ENCODE measurements at places on chromosomes 11 and 22.

DNA sequence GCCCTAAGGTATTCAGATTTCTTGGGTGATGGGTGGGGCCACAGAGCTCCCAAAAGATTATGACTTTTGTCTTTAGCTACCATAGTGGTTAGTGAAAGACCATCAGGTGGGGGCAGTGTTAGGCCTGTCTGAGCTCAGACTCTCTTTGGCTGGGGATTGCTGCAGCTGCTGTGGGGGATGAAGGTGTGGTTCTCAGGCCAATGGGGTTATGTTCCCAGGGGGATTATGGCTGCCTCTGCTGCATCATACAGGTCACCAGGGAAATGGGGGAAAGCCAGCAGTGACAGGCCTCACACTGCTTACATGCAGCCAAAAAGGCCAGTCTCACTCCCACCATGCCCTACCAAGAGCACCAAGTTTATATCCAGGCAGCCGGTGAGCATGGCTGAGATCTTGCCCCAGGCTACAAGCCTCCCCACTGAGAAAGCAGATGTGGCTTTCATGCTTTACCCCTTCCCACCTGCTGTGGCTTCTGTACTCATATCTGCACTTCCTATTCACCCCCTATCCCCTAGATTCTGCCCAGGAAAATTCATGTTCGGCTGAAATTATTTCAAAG lies 24.8 kb downstream of the CNTF start:
- no peaks in the 10 kb centered on the region for H3K4me1 ChIP-seq
- no peak for DNase-seq
- no peak overlapping the region for H3K27ac ChIP-seq
- no peaks in the 10 kb centered on the region for H3K36me3 ChIP-seq
- H3K4me3 ChIP-seq: no peak overlapping the region

GRCh38 chr11:72406540-72407527 lies 27.5 kb downstream of the CLPB start:
- peaks cover 2% of the 10 kb centered on the region for H3K36me3 ChIP-seq
- no peak overlapping the region for H3K27ac ChIP-seq
- no peaks in the 10 kb centered on the region for H3K27me3 ChIP-seq
- DNase-seq: no peak
- no peak overlapping the region for H3K4me3 ChIP-seq

DNA sequence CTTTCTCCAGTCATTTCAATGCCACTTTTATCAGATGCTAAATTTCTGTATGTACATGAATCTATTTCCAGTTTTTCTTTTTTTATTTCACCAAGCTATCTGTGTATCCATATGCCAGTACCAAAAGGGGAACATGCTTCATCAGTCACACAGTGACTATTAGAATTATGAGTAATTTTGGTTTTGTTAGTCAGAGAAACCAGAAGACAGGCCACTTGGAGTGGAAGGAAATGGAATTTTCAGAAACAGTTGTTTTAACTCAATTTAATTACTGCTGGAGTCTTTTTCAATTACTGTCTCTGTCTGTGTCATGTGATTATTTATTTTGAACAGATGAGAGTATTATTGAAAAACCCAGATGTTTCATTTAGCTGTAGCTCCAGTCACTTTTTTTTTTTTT lies 84.6 kb upstream of the ANO3 start:
- no peaks in the 10 kb centered on the region for H3K27me3 ChIP-seq
- no peaks in the 10 kb centered on the region for H3K4me1 ChIP-seq
- H3K36me3 ChIP-seq: no peaks in the 10 kb centered on the region
- no peak overlapping the region for H3K27ac ChIP-seq
- no peak for DNase-seq

GRCh38 chr11:91220476-91221202 lies 997.8 kb upstream of the CHORDC1 start:
- no peaks in the 10 kb centered on the region for H3K27me3 ChIP-seq
- H3K27ac ChIP-seq: no peak overlapping the region
- H3K4me3 ChIP-seq: no peak overlapping the region
- no peaks in the 10 kb centered on the region for H3K36me3 ChIP-seq
- DNase-seq: no peak

GRCh38 chr11:114057605-114058004 lies 1.9 kb upstream of the ZBTB16 start:
- H3K27ac ChIP-seq: no peak overlapping the region
- H3K4me1 ChIP-seq: peaks cover 26% of the 10 kb centered on the region
- DNase-seq: no peak
- H3K4me3 ChIP-seq: no peak overlapping the region

- no peaks in the 10 kb centered on the region for H3K27me3 ChIP-seq
- no peak overlapping the region for H3K27ac ChIP-seq
- DNase-seq: no peak
- H3K4me3 ChIP-seq: no peak overlapping the region
- no peaks in the 10 kb centered on the region for H3K36me3 ChIP-seq
Observed at GRCh38 chr11:114845766-114846415, 167.6 kb downstream of the NXPE2 start.

DNA sequence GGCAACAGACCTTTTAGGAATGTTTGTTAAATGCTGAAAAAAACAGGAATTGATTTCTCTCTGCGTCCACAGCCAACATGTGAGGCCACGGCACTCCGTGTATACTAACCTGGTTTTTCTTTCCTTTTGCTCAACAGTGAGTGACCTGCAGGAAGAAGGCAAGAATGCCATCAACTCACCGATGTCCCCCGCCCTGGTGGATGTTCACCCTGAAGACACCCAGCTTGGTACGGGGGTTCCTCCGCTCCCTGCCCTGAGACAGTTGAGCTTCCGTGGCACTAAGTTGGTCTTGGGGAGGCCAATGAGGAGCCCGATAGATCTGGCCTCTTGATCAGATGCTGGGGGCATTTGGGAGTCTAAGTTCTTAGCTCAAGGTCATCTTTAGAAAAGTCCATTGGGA lies 69.7 kb downstream of the PARVB start:
- H3K4me3 ChIP-seq: no peak overlapping the region
- no peaks in the 10 kb centered on the region for H3K36me3 ChIP-seq
- DNase-seq: no peak
- H3K4me1 ChIP-seq: no peaks in the 10 kb centered on the region
- no peak overlapping the region for H3K27ac ChIP-seq
- no peaks in the 10 kb centered on the region for H3K27me3 ChIP-seq

DNA sequence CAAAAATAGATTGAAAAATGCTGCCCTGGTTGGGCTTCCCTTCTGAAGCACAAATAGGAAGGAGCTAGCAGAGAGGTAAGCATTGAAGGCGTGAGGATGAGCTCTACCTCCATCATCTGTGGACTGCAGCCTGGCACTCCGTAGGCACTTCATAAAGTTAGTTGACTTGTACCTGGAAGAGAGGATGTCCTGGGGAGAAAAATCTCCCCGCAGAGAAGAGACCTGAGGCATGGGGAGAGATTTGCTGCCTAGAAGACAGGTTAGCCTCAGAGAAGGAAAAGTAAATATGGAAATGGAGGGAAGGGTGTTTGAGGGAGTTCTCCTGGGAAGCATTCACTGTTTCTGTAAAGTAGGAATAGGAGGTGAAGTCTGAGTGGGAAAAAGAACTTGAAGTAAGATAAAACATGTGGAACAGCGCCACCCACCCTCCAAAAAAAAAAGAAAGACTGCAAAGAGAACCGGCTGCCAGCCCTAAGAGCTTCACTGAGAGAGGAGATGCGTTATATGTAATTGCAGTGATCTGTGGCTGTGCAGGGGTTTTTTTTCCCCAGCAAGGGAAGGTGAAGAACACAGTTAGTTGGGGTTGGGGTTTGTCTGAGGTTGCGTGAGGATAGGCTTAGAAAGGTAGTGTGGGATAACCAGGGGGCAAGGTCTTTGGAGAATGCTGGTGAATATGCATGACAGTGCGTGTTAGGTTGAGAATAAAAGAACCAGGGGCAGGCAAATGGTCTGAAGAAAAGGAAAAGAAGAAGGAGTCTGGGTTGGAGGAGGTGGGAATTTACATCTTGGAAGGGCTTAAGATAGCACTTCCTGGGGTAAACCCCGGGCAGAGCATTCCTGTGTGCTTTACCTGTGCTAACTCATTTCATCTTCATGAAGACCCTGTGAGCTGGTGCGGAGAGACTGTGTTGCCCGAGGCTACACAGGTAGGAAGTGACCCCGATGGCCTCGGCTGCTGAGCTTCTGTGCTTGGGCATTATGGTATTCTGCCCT lies 16.0 kb downstream of the TNRC6B start:
- H3K4me3 ChIP-seq: no peak overlapping the region
- peaks cover 3% of the 10 kb centered on the region for H3K4me1 ChIP-seq

GRCh38 chr11:31790649-31791048 lies 20.5 kb downstream of the PAX6 start:
- DNase-seq: no peak
- H3K4me1 ChIP-seq: no peaks in the 10 kb centered on the region
- no peaks in the 10 kb centered on the region for H3K36me3 ChIP-seq
- no peak overlapping the region for H3K27ac ChIP-seq
- no peak overlapping the region for H3K4me3 ChIP-seq
- H3K27me3 ChIP-seq: no peaks in the 10 kb centered on the region

GRCh38 chr22:17152971-17153370 lies 6.1 kb downstream of the HDHD5 start:
- no peak overlapping the region for H3K27ac ChIP-seq
- peaks cover 8% of the 10 kb centered on the region for H3K4me1 ChIP-seq
- no peaks in the 10 kb centered on the region for H3K27me3 ChIP-seq

DNA sequence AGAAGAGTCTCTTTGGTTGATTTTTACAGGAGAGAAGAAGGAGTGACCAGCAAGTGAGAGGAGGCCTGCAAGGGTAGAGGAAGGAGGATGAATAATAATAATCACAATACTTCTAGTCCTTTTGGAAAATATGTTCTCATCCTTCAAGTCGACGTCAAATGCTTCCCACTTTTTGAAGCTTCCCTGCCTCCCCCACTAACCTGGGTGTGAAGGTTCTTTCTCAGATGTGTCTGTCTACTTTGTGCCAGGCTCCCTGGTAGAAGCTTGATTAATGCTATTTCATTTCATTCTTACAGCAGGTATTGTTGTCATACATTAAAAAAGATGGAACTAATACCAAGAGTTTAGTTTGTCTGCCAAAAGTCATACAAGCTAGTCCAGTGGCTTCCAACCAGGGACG lies 17.1 kb downstream of the TENM4 start:
- no peaks in the 10 kb centered on the region for H3K36me3 ChIP-seq
- no peaks in the 10 kb centered on the region for H3K27me3 ChIP-seq
- H3K27ac ChIP-seq: no peak overlapping the region
- H3K4me1 ChIP-seq: no peaks in the 10 kb centered on the region
- no peak for DNase-seq
- no peak overlapping the region for H3K4me3 ChIP-seq

DNA sequence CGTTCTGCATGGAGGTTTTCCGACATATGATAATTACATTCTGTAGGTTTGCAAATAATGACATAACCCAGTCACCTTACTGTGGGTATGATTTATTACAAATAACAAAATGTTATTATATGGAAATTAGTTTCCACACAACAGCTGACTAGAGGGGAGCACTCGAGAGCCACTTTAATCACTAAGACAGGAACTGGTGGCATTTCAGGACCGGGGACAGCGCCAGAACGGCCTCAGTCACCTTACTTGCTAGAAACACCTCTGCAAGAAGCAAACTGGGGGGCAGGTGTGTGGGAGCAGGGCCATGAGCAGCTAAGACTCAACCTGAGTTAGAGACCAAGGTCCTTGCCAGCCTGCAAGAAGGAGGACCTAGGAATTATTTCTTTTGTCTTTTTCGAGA lies 199.9 kb downstream of the DSCAML1 start:
- H3K4me1 ChIP-seq: no peaks in the 10 kb centered on the region
- H3K27me3 ChIP-seq: no peaks in the 10 kb centered on the region
- H3K36me3 ChIP-seq: no peaks in the 10 kb centered on the region

DNA sequence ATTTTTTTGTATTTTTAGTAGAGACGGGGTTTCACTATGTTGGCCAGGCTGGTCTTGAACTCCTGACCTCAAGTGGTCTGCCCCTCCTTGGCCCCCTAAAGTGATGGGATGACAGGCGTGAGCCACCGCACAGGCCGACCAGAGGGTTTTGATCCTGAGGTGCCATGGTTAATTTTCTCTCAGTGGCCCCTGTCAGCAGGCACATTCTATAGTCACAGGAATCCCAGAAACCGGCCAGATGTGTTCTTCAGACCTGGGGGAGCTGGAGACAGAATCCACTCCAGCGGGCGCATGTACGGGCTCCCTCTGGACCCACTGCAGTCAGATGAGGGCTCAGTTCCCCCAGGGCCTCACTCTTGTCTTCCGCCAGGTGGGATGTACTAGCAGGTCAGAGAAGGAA lies 17.0 kb downstream of the IGLL1 start:
- H3K36me3 ChIP-seq: no peaks in the 10 kb centered on the region
- H3K4me3 ChIP-seq: no peak overlapping the region
- peaks cover 6% of the 10 kb centered on the region for H3K27me3 ChIP-seq

GRCh38 chr22:30190574-30190973 lies 56.0 kb downstream of the LIF start:
- H3K27ac ChIP-seq: no peak overlapping the region
- no peak overlapping the region for H3K4me3 ChIP-seq
- no peaks in the 10 kb centered on the region for H3K27me3 ChIP-seq
- peaks cover 25% of the 10 kb centered on the region for H3K4me1 ChIP-seq

Data from natural killer cell (primary cell).